ENCODE measurements at places on chromosomes 5 and 9. TPM values are rescaled to one million over a fixed set of nuclear protein-coding genes. Genes with fewer than 3 reads are reported as not detected.

GRAMD2B gene
- 45.7 TPM for total RNA-seq

CER1 gene
- 0.99 TPM for total RNA-seq

C5orf58 gene
- total RNA-seq: not detected

GLRA1 gene
- not detected for total RNA-seq

FREM1 gene
- total RNA-seq: 10.6 TPM

TENT4A gene
- 27.4 TPM for total RNA-seq

CATSPER3 gene
- total RNA-seq: not detected

C9orf152 gene
- total RNA-seq: not detected

EXOSC3 gene
- total RNA-seq: 38.7 TPM

ARSI gene
- 1.4 TPM for total RNA-seq

DNA sequence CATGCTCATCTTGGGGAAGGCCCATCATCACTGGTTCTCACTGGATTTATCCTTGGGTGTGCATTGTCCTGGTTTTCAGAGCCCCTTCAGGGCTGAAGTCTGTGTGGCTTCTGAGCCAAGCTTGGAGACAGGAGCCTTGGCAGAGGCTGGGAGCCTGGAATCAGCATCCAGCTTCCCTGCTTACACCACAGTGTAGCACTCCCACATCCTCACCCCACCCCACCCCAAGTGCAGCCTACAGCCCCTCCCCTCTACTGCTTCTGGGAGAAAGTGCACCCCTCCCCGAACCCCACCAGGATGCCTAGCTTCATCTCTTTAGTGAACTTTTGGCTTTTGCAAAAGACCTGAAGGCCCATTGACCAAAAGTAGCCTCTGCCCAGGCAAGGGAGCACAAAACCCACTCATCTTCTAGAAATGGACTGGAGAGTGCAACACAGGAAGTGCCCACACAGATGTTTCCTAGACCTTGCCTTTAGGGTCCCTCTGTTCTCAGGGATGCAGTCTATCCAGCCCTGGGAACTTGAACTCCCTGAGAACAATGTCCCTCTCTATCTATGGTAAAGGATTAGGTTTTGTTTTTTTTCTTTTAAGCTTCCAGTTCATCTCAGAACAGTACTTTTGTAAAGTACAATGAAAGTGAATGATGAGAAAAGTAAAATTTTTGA is 189.7 kb downstream of the PALM2AKAP2 start:
- no peak for DNase-seq

- DNase-seq: peak; percentile 43
Observed at GRCh38 chr9:135037521-135038250, 49.8 kb upstream of the OLFM1 start.

DNA sequence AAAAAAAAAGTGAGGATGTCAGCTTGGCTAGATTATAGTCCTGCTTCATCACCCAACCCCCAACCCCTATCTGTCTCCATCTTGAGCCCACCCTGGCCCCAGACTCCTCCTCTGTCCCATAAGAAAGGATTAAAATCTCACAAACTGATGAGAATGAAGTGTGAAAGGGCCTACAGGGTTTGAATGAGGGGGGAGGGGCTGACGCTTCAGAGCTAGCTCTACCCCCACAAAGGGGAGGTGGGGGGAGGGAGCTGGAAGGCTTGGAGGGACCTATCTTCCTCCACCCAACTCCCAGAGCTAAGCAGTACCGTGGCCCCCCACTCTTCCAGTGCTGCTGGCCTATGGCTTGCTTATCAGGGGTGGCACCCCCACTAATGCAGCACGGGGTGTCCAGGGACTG is 43.7 kb upstream of the HAND1 start:
- no peak for DNase-seq

GRCh38 chr5:20590356-20590755 is 602.4 kb upstream of the CDH18 start:
- no peak for DNase-seq

DNA sequence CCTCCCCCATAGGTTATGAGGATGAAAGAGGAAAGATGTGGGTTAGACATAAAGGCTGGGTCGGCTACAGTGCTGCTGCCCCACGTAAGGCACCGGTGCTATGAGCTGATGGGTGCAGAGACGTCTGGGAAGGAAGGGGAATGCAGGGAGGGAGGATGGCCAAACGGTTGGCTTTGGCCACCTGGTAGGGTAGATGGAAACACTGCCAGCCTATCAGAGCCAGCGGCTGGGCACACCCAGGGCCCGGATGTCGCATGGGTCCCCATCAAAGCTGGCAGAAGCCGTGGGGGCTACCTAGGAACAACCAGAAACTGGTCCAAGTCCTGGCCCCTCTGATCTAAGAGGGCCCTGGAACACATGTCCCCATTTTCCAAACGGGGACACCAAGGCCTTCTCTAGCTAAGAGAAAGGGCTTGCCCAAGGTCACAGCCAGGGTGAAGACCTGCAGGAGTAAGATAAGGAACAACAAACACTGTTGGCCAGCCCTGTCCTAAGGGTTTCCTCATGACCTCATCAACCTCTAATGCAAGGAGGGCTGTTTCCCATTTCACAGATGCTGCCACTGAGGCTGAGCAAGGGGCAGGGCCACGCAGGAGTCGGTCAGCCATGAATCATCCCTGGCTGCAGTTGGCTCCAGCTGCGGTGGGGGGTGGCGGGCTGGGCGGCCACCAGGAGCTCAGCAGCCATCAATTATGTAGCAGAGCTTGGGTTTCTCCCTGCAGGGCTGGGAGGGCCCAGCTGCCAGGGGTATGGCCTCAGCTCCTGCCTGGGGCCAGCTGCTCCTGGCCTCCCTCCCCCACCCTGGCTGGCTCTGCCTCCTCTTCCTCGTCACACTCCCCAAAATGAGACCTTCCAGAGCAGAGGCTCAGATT is 4.9 kb downstream of the SH3GLB2 start:
- peak; percentile 78 for DNase-seq

DNA sequence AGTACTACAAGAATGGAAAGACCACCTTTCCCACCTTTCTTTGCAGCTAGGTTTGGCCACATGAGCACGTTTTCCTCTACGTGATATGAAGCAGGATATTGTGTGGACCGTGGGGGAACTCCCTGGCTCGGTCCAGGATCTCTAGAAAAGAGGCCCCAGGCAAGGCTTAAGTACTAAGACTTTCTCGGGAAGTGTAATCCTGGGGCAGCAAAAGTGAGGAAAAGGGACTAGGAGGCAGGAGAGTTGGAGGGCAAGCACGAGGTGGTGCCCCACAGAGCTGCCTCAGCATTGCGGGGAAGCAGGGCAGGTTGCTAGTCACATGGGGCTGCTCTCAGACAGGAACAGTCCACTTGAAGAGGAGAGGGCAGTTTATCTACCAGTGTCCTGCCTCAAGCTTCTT is 235.1 kb downstream of the GADD45G start:
- no peak for DNase-seq

GRCh38 chr9:88748566-88749261 is 213.7 kb downstream of the NXNL2 start:
- peak; percentile 85 for DNase-seq

DNA sequence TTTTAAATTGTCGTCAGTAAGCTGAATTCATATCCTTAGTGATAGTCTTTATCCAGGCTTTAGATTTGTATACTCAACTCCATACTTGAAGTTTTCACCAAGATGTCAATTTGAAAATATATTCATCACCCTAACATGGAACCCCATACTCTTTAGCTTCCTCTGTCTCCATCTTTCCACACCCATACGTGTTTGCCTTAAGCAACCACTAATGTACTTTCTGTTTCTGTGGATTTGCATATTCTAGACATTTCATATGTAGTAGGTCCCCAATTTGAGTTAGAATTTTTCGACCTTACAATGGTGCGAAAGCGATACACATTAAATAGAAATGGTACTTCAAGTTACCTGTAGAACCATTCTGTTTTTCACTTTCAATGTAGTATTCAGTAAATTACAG is 65.2 kb downstream of the NSD1 start:
- no peak for DNase-seq

DNA sequence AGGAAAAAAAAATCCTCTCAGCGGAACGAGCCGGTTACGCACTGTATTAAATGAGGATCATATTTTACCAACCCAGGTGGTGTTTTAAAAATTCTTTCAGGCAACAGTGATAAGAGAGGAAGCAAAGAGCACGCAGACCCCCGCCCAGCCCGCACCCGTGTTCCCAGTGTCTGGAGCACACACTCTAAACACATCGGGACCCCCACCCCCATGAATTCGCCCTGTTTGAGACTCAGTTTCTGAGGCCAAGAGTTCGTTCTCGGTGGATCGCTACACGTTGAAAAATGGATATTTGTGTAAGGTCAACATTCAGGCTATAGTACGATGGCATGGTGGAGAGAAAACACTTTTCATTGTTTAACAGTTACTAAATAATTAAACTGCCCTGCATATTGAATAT is 196.3 kb downstream of the MEF2C start:
- DNase-seq: no peak

GRCh38 chr5:7930011-7930410 is 61.1 kb downstream of the MTRR start:
- no peak for DNase-seq

DNA sequence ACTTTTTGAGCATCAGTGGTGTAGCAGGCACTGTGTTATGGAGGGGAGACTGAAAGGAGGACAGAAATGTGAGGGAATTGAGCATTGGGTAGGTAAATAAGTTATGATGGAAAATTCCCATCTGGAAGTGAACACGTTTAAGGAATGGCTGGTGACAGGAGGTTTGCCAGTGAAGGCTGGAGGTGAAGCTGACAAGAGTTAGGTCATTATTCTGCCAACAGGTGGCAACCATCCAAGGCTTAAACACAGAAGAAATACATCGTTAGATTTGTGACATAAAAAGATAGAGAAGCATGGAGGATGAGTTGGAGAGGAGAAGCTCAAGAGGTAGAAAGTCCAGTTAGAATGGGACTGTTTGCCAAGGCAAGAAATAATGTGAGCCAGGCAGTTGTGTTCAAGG is 455.3 kb upstream of the SGCD start:
- no peak for DNase-seq

DNA sequence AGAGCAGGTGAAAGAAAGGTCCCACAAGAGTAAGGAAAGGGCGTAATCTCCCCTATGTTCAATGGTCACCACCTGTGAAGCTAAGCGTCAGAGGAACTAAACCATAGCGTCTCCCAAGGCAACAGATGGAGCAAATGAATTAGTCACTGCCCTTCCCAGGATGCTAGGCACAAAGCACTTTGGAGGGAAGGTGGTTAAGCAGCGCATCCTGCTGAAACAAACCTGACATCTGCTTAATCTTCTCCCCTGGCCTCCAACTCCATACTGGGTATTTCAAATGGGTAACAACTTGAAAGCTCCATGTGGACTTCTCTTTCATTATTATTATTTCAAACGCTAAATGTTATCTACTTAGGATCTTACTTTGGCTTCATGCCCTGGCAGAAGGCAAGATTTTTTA is 227.3 kb downstream of the MLLT3 start:
- no peak for DNase-seq

- DNase-seq: no peak
Observed at GRCh38 chr9:128073253-128073886, 5.3 kb downstream of the SLC25A25 start.

- DNase-seq: no peak
Observed at GRCh38 chr5:110851357-110851756, 112.5 kb downstream of the SLC25A46 start.

- no peak for DNase-seq
Observed at GRCh38 chr5:31347552-31347905, 154.0 kb downstream of the CDH6 start.

DNA sequence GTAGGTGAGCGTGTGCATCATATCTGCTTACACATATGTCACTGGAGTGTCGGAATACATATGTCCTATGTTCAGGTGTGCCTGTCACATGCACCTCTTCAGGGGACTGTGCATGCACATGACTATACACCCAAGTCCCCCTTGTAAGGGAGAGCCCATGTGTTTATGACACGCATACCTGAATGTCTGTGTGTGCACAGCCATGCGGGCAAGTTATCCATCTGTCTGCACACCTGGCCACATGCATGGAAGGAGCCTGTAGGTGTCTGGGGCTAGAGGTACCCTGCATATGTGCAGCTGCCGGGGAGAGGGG is 622 bp upstream of the RGS14 start:
- DNase-seq: no peak

- DNase-seq: no peak
Observed at GRCh38 chr9:132210472-132211145, 48.8 kb downstream of the NTNG2 start.

GRCh38 chr5:117881426-117882230 is 1106.7 kb downstream of the DTWD2 start:
- no peak for DNase-seq

- no peak for DNase-seq
Observed at GRCh38 chr5:95219411-95219810, 65.5 kb downstream of the MCTP1 start.

Measured in sigmoid colon (tissue), 7 donors.